ENCODE measurements at places on chromosomes 12 and 14.
A peak's percentile ranks its signal among the peaks of the same experiment; 100 is the strongest.

GRCh38 chr12:124542021-124542949 is 25.1 kb downstream of the NCOR2 start:
- DNase-seq = no peak

DNA sequence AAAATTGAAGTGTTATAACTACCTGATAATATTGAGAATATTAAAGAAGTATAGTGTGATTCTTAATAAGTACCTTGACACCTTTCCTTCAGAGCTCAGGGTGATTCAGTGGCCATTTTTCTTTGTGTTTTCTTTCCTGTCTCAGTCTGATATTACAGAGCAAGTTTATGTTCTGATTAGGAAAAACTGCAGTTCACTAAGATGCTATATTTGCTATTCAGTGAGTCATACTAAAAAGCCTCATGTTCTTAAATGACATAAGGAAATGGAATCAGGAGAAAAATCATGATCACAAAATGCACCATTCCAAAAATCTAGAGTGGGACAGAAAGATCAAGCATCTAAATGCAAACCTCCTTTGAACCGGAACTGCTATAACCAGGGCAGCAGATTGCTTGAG is 390.6 kb upstream of the ATP2B1 start:
- peak; percentile 30 for DNase-seq

GRCh38 chr12:54058128-54058768 is 4.6 kb downstream of the HOXC4 start:
- DNase-seq = no peak

DNA sequence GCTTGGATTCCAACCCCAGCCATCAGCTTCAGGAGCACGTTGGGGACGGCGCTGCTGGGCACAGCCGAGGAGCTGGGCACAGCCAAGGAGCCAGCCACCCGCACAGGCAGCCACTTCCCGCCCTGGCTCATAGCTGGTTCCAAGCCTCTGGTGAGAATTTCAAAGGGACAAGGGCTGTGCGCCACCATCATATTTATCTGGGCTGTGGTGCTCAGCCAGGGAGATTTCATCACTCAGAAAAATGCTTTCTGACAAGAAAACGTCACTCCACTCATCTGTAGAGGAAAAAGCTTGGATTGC is 66.4 kb downstream of the GALNT9 start:
- DNase-seq = no peak

- no peak for DNase-seq
These were observed 116.2 kb upstream of the ATP2B1 start for GRCh38 chr12:89824822-89825221.

GRCh38 chr14:101019541-101019940 is 116.0 kb upstream of the RTL1 start:
- no peak for DNase-seq

DNA sequence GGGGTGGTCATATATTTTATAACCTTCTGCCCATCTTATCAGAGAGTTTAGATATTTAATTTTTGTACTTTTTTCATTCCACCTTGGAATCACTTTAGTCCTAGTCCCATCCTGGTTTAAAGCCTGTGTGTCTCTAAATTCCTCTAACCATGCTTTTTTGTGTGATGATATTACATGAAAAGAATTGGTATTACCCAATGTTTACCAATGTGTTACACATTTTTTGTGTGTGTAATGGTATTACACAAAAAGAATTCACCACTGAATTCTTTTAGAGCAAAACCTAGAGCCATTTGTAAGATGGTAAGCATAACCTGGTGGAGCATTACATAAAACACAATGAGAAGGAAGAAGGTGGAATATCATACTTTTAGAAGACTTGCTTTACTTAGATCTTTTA is 77.5 kb downstream of the FAR2 start:
- no peak for DNase-seq

- no peak for DNase-seq
These were observed 43.2 kb downstream of the CYP46A1 start for GRCh38 chr14:99727096-99727870.

- no peak for DNase-seq
These were observed 13.4 kb downstream of the UBC start for GRCh38 chr12:124901003-124901402.

- peak; percentile 1 for DNase-seq
These were observed 52.9 kb upstream of the SLC35F4 start for GRCh38 chr14:57918791-57919190.

All from astrocyte of the spinal cord (primary cell).